ENCODE measurements at places on chromosomes 5 and 9.

DNA sequence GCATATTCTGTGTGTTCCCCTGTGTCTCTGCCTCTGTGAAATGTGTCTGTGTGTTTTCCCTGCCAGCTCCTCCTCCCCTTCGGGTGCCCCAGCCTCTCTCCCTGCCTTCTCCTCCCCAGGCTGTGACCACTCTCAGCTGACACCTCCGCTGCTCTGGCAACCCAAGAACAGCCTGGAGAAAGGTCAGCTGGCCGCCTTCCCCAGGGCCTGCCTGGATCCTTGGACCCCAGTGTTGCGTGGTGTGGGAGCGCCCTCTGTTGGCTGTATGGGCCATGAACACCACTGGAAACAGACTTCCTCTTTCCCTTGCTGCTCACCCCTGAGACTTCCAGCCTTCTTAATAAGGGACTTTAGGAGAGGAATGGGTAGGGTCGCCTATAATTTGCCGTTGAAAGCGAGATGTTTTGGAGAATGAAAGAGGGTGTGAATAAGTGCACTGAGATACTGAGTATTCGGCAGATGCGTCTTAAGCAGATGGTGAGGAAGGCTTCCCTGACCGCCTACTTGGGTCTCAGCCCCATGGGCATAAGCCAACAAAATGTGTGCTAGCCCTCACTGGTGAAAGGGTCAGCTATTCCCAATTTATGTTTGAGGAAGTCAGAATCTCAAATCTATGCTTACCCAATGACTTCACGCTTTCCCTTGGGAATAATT is 114.9 kb upstream of the TRIM32 start:
- DNase-seq = peak; percentile 81

GRCh38 chr5:129996896-129997295 is 92.6 kb downstream of the CHSY3 start:
- no peak for DNase-seq

GRCh38 chr9:127898433-127899127 is 823 bp downstream of the ST6GALNAC6 start:
- peak; percentile 89 for DNase-seq

- DNase-seq = no peak
Measured at GRCh38 chr5:80686757-80687156, 32.0 kb upstream of the DHFR start.

DNA sequence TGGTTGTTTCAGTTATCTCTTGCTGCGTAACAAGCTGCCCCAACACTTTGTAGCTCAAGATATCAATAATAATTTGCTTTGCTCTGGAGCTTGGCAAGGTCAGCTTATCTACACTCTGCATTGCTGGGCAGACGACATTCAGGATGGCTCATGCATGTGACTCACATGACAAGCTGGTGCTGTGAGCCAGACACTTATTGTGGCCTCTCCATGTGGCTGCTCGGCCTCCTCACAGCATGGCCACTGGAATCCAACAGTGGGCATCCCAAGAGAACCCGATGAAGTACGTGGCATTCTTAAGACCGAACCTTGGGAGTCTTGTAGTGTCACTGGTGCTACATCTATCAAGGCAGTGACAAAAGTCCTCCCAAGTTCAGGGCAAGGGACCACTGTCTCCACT is 94.2 kb upstream of the MVB12B start:
- DNase-seq = no peak

DNA sequence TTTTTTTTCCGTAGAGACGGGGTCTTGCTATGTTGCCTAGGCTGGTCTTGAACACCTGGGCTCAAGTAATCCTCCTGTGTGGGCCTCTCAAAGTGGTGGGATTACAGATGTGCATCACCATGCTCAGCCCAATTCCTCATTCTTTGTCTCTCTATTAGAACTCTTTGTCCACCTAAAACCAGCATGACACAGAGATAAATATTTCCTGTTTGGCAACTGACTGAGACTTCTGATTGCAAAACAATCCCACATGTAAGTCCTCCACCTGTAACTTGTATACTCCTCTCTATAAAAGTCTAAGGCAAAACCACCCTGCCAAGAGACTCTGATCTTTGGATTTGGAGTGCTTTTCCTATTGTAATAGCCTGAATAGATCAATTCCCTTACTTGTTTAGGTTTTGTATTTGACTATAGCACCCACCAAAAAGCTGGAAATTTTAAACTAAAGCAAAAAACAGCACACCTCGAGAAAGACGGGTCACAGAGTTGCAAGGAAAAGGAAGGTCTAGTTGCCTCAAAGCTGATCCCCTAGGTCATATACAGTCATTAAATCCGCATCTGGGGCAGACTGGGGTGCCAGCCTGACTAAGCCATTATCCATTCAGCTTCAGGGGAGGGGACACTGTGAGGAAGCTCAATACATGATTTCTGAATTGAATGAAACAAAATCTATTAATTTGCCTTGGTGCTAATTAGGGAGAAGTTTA is 13.5 kb upstream of the KIF27 start:
- no peak for DNase-seq

- DNase-seq = no peak
Measured at GRCh38 chr5:131067636-131068035, 97.4 kb downstream of the HINT1 start.

- DNase-seq = no peak
Measured at GRCh38 chr9:89278551-89278950, 32.4 kb upstream of the CKS2 start.

DNA sequence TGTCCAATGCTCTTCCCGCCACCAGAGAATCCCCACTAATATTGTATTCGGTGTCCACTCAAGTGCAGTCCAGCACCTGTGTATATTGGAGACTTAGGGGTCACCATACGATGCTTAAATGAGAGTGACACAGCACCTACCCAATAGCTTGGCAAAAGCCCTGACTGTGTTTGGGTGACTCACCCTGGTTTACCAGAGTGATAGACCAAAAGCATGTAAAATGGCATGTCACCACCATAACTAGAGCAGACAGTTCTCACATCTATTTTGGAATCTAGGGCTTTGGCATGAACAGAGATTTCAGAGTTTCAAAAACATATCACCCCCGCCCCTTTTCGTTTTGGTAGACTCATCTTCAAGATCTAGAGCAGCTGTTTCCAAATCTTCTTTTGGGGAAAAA is 217.3 kb upstream of the RASEF start:
- no peak for DNase-seq

GRCh38 chr9:130354806-130355205 is 89.2 kb downstream of the HMCN2 start:
- no peak for DNase-seq

DNA sequence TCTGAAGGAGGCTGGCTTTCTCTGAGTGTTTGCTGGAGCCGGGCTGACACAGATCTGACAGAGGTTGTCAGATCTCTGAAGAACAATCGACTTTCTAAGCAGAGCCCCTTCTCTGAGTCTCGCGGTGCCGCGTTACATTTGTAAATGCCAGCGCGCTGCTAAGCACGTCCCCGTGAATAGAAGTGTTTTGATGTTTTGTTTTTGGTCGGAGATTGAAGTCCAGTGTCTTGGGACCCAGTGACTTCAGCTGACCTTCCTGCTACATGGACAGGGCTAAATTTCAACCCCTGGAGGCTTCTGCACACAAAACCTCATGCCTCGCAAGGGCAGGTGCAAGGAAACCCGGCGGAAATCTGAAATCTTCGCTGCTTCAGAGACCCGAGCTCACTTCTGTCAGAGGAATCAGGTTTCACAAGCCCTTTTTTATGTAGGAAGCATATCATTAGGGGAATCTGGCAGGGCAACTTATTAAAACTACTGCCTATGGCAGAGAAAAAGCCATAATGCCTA is 27.2 kb downstream of the NEUROG1 start:
- DNase-seq = no peak

- DNase-seq = no peak
Measured at GRCh38 chr5:61139094-61139873, 23.0 kb downstream of the SMIM15 start.

GRCh38 chr5:22699319-22699718 is 153.8 kb downstream of the CDH12 start:
- DNase-seq = no peak

- DNase-seq = no peak
Measured at GRCh38 chr5:156528673-156529072, 201.7 kb downstream of the SGCD start.

GRCh38 chr9:114518599-114519022 is 13.3 kb upstream of the WHRN start:
- no peak for DNase-seq

DNA sequence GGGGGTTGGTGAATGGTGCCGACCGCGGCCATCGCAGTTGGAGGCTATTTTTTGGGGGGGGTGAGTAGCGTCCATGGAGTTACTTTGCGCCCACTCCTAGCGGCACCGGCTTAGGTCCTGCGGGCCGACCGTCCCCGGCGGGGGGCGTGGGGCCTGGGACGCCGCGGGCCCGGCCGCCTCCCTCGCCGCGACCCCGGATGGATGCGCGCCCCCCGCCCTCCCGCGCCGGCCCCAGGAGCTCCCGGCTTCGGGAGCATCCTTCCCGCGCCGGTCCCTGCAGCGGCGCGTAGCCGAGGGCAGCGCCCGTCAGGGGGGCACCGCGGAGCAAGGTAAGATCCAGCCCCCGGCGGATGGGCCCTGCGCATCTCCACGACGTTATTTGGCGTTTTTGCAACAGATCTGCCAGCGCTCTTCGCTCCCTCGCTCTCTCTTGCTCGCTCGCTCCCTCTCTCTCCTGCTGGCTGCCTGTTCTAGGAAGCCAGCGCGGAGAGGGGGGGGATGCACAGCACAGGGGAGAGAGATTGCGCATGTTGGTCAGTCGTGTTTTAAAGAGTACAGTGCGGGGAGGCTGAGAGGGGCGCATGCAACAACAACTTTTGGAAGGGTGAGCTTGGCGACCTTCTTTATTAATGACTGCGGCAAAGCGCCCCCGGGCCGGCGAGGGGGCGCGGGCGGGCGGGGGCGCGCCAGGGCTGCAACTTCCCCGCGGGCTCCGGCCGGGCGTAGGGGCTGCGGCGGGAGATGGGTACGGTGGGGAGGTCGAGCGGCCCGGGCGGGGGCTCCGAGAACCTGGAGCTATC is 413 bp downstream of the JADE2 start:
- no peak for DNase-seq

DNA sequence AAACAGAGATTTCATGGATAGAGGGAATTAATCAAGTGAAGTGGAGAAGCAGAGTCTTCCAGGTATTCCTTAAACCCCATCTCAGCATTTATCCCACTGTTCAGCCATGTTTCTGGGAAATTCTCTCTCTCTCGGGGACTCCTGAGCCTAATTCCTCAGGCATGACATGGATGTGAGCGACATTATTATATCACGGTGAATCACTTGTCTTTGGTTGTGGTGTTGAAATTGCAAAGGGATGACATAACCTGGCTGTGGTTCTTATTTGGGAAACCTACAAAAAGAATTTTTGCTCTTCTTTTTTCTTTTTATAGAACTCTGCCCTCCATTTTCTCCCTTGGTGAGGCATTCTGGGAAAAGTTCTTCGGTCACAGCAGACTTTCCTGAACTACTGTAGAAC is 457.9 kb upstream of the PTGER4 start:
- DNase-seq = peak; percentile 71

- no peak for DNase-seq
Measured at GRCh38 chr5:4532705-4533080, 607.4 kb upstream of the ADAMTS16 start.

DNA sequence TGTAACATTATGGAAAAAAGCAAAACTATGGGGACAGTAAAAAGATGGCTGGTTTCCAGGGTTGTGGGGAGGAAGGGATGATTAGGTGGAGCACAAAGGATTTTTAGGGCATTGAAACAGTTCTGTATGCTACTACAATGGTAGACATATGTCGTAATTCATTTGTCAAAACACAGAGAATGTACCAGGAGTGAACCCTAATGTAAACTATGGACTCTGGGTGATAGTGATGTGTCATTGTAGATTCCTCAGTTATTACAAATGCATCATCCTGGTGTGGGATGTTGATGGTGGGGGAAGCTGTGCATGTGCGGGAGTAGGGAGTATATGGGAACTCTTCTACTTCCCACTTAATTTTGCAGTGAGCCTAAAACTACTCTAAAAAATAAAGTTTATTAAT is 135.0 kb upstream of the GABRP start:
- no peak for DNase-seq

Data from stromal cell of bone marrow (primary cell).